ENCODE measurements at places on chromosomes 11 and 22. TPM values are rescaled to one million over a fixed set of nuclear protein-coding genes. Genes with fewer than 3 reads are reported as not detected.
A peak's percentile ranks its signal among the peaks of the same experiment; 100 is the strongest.

The PTS gene
- 14.5 TPM for polyA plus RNA-seq

The F2 gene
- polyA plus RNA-seq = not detected

The RFPL1 gene
- not detected for polyA plus RNA-seq

The FGF4 gene
- not detected for polyA plus RNA-seq

DNA sequence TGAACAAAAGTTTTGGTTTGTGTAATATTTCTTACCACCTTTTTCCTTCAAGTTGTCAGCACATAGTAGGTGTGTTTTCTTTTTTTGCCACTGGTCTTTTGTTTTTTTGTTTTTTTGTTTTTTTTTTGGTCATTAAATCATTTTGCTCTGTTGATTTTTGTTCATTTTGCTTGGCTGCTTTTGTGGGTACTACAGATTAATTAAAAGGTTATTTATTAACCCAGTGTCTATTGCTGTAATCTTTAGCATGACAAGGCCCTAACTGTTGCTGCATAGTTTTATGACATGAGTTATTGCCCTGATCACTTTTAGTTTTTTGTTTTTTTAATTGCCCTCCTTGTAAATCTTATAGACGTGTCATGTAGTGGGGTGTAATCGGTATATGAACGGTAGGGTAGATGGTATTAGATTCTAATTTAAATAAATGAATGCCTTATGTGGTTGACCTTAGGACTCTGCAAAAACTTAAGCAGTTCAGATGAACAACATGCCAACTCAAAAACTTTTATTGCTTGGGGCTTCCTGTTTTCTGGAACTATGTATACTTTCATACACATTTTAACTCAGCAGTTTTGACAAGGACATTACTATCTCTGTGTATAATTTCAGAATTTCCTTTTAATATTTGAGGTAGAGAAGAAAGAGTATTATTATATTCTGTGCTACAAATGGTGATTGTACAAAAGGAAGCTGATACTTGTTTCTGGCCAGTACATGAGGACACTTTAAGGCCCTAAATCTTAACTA, 7.9 kb downstream of the EWSR1 start:
- peaks cover 71% of the 10 kb centered on the region for H3K4me1 ChIP-seq
- H3K27ac ChIP-seq = peak overlapping the region; percentile 22
- peaks cover 32% of the 10 kb centered on the region for H3K36me3 ChIP-seq
- H3K27me3 ChIP-seq = peaks cover 11% of the 10 kb centered on the region
- no peak overlapping the region for H3K4me3 ChIP-seq

GRCh38 chr11:75578977-75579376, 16.9 kb downstream of the SERPINH1 start:
- H3K4me3 ChIP-seq = no peak overlapping the region
- H3K36me3 ChIP-seq = peaks cover under 1% of the 10 kb centered on the region
- H3K27me3 ChIP-seq = peaks cover 3% of the 10 kb centered on the region
- no peak for DNase-seq

DNA sequence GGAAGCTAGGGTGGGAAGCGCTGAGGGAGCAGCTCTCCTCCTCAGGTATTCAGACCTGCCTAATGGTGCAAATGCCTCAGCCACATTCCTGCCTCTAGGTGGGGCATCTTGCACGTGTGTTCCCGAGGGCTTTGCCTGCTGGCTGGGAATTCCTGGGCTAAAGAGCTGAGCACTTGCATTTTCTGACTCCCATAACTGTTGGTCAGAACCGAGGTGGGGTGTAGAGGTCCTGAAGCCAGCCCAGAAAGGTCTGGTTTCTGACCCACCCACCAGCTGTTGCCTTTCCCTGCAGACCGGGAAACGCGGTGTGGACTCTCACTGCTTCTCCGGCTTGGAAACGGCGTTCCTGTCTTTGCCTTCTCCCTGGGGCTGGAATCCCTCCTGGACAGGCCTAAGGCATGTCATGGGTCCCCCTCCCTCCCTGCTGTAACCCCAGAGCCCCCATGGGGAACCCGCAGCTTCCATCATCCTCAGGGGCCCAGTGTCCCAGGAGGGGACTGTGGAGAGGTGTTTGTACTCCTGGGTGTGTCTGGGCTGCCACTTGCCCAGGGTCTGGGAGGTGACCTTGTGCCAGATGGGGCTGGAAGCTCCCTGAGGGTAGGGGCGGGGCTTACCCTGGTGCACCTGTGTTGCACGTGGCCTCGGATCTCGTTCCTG, 24.0 kb upstream of the SMIM38 start:
- H3K4me1 ChIP-seq = no peaks in the 10 kb centered on the region
- no peak for DNase-seq
- no peaks in the 10 kb centered on the region for H3K36me3 ChIP-seq

DNA sequence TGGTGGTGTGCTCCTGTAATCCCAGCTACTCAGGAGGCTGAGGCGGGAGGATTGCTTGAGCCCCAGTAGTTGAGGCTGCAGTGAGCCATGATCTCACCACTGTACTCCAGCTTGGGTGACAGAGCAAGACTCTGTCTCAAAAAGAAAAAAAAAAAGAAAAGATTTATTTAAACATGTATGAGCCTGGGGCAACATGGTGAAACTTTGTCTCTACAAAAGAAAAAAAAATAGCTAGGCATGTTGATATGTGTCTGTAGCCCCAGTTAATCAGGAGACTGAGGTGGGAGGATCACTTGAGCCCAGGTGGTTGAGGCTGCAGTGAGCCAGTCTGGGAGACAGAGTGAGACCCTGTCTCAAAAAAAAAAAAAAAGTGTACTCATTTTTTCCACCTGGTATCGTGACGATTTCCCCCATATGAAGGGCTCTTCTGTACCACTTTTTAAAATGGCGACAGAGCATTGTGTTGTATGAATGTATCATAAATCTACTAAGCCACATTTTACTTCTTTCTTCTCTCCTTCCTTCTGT, 16.4 kb upstream of the KCTD14 start:
- H3K36me3 ChIP-seq = no peaks in the 10 kb centered on the region
- H3K27ac ChIP-seq = peak overlapping the region; percentile 90
- no peak for DNase-seq
- H3K4me1 ChIP-seq = peaks cover 13% of the 10 kb centered on the region

- no peaks in the 10 kb centered on the region for H3K27me3 ChIP-seq
- peak overlapping the region; percentile 52 for H3K4me3 ChIP-seq
- H3K27ac ChIP-seq = peak overlapping the region; percentile 6
- H3K36me3 ChIP-seq = no peaks in the 10 kb centered on the region
- peaks cover 55% of the 10 kb centered on the region for H3K4me1 ChIP-seq
- no peak for DNase-seq
Observed at GRCh38 chr11:126370016-126370415, 14.5 kb downstream of the ST3GAL4 start.

- no peak overlapping the region for H3K27ac ChIP-seq
- no peaks in the 10 kb centered on the region for H3K4me1 ChIP-seq
- peaks cover 4% of the 10 kb centered on the region for H3K27me3 ChIP-seq
- H3K4me3 ChIP-seq = no peak overlapping the region
- peaks cover 3% of the 10 kb centered on the region for H3K36me3 ChIP-seq
Observed at GRCh38 chr11:65802841-65803240, 16.0 kb downstream of the OVOL1 start.

- DNase-seq = no peak
- peaks cover 3% of the 10 kb centered on the region for H3K36me3 ChIP-seq
- no peak overlapping the region for H3K4me3 ChIP-seq
- no peaks in the 10 kb centered on the region for H3K4me1 ChIP-seq
- H3K27ac ChIP-seq = no peak overlapping the region
Observed at GRCh38 chr11:7559398-7560283, 45.8 kb downstream of the PPFIBP2 start.

DNA sequence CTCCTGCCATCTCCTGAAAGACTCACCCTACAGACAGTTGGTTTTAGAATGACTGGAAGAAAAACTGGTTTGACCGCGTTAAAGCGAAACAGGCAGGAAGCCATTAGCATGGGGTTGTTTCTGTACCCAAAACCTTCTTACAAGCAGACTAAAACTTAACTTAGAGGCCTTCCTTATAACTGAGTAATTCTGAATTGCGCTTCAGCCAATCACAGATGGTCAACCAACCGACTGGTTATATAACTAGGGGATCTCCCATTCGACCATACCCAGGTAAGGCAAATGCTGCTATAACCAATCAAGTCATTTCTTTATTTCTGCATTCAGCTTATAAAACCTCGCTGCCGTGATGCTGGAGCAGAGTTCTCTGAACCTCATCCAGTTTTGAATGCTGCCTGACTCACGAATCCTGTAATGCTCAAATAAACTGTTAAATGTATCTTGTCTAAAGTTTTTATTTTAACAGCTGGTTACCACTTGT, 87.8 kb upstream of the DRD2 start:
- no peak for DNase-seq
- no peaks in the 10 kb centered on the region for H3K4me1 ChIP-seq
- H3K27me3 ChIP-seq = no peaks in the 10 kb centered on the region
- H3K4me3 ChIP-seq = no peak overlapping the region
- no peak overlapping the region for H3K27ac ChIP-seq

DNA sequence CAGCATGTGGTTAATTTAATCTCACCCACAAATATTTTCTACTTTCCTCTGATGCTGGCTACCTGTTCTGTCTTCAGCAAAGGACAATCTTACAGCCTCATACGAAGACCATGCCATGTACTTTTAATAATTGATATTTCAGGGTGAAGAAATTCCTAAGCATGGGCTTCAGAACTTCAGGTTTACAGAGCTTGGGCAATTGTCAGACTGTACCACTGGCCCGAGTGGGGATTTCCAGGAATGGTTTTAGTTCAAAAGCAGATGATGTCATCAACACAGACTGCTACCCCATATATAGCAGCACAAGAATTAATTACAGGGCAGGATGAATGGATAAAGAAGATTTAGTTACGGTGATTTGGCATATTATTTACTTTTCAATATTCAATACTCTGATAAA, 171.8 kb downstream of the ETS1 start:
- peaks cover 22% of the 10 kb centered on the region for H3K4me1 ChIP-seq
- no peaks in the 10 kb centered on the region for H3K36me3 ChIP-seq
- H3K4me3 ChIP-seq = no peak overlapping the region
- no peak overlapping the region for H3K27ac ChIP-seq
- H3K27me3 ChIP-seq = peaks cover 3% of the 10 kb centered on the region

- H3K27me3 ChIP-seq = no peaks in the 10 kb centered on the region
- no peak overlapping the region for H3K27ac ChIP-seq
- H3K36me3 ChIP-seq = no peaks in the 10 kb centered on the region
- DNase-seq = no peak
Observed at GRCh38 chr11:107678632-107678971, 33.3 kb downstream of the SLN start.

DNA sequence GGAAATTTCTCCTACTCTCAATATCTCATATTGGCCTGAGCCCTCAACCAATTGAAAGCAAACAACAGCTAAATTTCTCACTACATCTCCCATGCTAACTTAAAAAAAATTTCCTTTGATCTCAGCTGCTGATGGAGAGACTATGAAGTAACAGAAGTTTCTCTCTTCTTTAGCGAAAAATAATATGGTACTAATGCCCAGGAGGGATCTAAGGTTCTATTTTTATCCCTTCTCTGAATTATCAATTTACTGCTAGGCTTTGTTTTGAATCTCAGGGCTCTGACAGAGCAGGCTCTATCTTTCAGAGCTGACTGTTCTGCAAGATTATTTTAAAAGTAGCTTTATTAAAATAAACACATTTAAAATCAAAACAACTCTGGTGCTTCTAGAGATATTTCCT, 558.6 kb downstream of the KCNA4 start:
- peaks cover 2% of the 10 kb centered on the region for H3K27me3 ChIP-seq
- no peaks in the 10 kb centered on the region for H3K36me3 ChIP-seq
- DNase-seq = no peak

DNA sequence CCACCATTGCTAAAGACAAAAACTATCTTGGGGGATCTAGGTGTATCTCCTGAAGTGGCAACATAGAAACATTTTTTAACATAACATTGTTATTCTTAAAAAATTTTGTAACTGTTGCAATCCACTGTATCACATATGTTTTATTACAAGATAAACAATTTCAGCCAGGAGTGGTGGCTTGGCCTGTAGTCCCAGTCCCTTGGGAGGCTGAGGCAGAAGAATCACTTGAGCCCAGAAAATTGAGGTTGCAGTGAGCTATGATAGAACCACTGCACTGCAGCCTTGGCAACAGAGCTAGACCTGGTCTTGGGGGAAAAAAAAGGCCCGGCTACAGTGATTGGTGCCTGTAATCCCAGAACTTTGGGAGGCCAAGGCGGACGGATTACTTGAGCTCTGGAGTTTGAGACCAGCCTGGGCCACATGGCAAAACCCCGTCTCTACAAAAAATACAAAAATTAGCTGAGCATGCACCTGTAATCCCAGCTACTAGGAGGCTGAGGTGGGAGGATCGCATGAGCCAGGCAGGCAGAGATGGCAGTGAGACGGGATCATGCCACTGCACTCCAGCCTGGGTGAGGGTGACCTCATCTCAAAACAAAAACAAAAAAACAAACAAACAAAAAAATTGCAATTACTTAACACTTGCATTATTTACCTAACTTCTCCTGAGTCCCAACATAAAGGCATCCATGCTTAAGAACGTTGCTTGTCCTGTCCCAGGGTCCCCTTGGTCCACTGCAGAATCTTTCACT, 1.5 kb upstream of the DEPDC5 start:
- DNase-seq = no peak
- H3K27ac ChIP-seq = peak overlapping the region; percentile 55
- H3K36me3 ChIP-seq = no peaks in the 10 kb centered on the region
- H3K4me3 ChIP-seq = peak overlapping the region; percentile 97
- peaks cover 7% of the 10 kb centered on the region for H3K27me3 ChIP-seq

- H3K27ac ChIP-seq = no peak overlapping the region
- no peak overlapping the region for H3K4me3 ChIP-seq
- no peaks in the 10 kb centered on the region for H3K4me1 ChIP-seq
Observed at GRCh38 chr11:92697461-92698312, 271.8 kb upstream of the MTNR1B start.

GRCh38 chr11:61749591-61750217, 2.7 kb upstream of the MYRF start:
- DNase-seq = no peak

GRCh38 chr11:93324500-93324899, 6.0 kb upstream of the DEUP1 start:
- DNase-seq = no peak
- no peak overlapping the region for H3K27ac ChIP-seq
- H3K4me1 ChIP-seq = no peaks in the 10 kb centered on the region

DNA sequence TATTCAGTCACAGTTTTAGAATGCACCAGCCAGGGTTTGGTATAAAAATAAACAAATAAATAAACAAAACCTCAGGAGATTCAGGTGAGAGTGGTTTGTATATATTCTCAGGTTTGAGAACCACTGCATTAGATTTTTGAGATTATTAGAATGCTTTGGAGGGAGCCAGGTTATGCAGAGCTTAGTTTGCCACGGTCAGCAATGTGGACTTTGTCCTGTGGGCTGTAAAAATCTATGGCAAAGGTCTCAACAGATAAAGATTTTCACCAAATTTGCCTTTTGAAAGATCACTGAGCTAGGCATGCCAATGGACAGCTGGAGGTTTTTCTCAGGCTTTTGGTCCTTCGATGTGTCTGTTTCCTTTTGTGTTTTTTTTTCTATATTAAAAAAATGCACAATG, 650.1 kb upstream of the RAG2 start:
- no peaks in the 10 kb centered on the region for H3K4me1 ChIP-seq
- H3K36me3 ChIP-seq = no peaks in the 10 kb centered on the region
- H3K27ac ChIP-seq = no peak overlapping the region
- DNase-seq = no peak

Measured in immature natural killer cell (primary cell).